ENCODE measurements at places on chromosomes 7 and 10.

DNA sequence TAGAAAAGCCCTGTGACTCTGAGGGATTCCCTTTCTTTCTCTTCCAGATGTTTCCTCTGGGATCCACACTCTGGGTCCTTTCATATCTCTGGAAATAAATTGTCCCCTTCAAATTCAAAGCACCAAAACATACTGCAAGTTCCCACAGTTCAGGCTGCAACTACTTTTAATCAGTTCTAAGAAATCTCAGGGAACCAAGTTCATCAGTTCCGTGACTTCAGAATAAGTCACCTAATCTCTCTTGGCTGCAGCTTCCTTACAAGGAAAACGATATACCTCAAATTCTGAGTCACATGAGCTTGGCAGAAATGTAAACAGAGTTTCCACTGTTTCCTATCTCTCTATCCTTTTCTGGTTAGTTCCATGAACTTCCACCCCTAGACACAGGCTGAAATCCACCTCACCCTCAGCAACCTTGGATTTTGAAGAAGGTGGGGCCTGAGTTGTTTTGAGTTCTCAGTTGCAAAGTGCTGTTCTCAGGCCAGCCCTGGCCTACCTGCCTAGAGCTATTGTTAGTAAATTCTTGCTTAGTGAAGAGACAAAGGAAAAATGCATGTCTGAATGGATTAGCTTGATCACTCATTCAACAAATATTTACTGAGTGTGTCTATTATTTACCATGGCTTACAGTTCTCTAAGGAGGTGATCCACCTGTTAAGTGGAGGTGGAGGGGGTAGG is 59.3 kb upstream of the IL6 start:
- no peak for DNase-seq

- no peak for DNase-seq
Observed at GRCh38 chr10:48332871-48333216, 26.4 kb downstream of the MAPK8 start.

DNA sequence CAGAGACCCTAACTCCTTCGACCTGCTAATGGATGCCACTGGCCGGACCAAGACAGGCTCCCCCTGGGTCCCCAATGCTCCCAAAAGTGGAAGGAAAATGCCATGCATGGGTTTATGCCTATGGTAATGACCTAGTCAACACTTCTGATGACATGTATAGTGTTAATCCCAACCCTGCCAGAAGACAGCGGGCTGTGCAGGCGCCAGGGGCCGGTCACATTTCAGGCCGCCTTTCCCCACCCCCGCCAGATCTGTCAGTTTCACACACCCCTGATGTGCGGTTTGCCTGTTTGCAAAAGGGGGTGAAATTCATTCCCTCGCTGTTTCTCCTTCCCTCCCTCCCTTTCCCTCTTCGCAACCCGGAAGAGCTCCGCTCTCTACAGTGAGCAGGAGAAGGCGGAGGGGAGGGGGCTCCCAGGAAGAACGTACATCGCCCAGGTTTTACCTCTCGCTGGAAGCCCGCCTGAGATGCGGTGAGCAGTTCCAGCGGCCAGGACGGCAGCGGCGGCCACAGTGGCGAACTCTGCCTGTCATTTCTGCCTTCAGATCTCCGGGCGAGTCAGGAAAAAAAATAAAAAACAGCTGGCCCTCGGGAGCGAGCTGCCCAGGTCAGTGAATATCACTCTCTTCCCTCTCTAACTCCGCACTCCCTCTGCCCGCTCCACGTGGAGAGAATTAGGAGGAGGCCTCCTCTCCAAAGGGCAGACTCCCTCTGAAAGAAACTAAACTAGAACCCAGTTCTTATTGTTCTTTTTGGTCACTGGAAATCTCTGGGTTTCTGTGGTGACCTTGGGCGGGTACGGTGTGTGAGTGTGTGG is 9.4 kb upstream of the GATA3 start:
- no peak for DNase-seq

GRCh38 chr10:133264461-133264860 is 12.2 kb downstream of the ADAM8 start:
- DNase-seq: no peak

- DNase-seq: no peak
Observed at GRCh38 chr10:44724415-44725174, 186.5 kb upstream of the TMEM72 start.

DNA sequence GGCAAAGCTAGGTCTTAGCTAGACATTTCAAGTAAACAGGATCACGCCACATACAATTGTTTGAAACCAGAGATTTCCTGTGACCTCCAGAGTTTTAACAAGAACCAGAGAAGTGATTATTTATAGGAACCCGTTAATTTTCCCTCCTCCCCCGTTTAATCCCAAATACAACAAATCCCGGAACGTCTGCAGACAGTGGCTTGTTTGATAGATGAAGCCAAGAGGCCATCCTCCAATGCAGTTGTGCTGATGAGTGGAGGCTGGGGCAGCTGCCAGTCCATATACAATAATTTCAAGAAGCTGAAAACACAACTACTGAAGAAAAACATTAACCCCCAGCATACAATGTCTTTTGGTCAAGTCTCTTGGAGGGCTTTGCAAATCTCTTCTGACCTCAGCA is 971.6 kb upstream of the ZNF722 start:
- no peak for DNase-seq

GRCh38 chr7:149635561-149636329 is 137.6 kb downstream of the ZNF467 start:
- DNase-seq: no peak

DNA sequence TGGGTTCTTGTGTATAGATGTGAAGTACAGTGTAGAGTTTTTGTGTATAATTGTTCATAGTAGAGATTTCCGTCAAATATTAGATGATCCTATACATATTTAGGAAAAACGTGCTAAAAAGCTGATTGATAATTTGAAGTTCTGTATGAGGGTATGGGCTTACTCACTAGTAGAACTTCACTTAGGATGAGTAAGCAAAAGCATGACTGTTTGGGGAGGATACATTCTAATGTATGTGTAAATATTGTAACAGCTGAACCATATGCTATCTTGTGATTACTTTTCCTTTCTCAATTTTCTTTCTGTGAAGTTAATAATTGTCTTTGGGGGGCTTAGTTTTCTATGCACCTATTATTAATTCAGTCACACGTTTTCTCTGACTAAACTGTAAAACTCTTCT is 53.2 kb upstream of the PDK4 start:
- no peak for DNase-seq

DNA sequence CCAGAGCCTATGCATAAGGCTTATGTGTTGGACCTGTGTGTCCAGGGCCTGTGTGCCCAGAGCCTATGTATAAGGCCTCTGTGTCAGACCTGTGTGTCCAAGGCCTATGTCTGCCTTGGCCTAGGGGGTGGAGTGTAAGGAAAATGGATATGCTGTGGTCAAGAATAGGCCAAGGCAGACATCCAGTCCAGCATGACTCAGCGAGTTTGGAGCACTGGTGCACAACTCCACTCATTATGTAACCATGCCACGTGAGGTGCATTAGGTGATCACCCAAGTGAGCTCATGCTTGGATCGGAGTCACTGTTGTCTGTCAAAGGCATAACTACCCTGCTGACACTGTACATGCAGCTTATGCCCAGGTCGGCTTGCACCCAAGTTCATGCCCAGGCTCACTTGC is 238.9 kb downstream of the CACNA2D1 start:
- no peak for DNase-seq

DNA sequence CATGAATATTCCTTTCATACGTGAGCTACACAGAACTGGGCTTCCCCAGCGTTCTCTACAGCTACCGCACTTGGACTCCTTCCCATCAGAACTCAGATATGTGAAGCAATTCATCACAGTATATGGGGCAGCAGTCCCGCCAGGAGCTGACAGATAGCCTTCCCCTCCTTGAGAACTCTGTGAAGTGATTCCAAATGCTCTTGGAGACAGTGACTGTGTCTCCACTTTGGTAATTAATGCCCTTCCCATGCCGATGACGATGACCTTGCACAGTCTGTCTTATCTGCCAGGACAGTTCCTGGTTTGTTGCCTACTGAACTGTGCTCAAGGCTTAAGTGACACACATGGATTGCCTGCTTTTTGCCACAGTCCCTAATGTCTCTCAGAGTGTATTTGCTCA is 75.0 kb upstream of the AFAP1L2 start:
- no peak for DNase-seq

- DNase-seq: peak; percentile 1
Observed at GRCh38 chr7:130669085-130669700, 645 bp upstream of the COPG2 start.

DNA sequence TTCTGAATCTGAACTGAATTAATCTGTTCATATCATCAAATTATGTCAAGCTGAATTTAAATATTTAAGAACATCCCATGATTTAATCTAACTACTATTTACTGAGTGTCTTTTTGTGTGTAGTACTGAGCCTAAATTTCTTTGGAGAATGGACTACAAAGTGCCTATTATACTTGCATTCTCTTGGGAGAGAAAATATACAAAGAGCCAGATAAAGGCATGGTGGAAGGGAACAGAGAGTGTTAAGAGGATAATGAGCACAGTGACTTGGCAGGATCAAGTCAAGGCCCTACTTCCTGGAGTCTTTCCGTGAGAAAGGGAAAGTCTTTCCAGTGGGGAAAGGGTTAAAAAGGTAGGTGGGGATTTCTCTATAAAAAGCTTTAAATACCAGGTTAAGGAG is 15.0 kb downstream of the TNKS2 start:
- no peak for DNase-seq

DNA sequence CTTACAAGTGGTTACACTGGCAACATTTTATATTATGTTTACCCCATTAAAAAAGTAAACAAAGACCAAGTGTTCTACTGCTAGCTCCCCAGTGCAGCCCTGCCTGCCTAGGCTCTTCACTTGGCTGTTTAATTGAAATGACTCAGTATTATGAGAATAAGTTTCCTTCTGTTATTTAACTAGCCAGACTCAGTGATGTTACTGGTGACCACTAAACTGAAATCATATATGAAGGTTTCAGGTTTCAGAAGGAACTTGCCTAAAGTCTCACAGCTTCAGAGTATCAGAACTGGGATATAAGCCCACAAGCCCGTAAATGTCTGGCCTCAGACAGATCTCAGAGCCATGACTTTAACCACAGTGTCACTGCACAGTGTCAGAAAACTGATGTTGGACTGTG is 66.8 kb upstream of the EXOC4 start:
- DNase-seq: no peak

DNA sequence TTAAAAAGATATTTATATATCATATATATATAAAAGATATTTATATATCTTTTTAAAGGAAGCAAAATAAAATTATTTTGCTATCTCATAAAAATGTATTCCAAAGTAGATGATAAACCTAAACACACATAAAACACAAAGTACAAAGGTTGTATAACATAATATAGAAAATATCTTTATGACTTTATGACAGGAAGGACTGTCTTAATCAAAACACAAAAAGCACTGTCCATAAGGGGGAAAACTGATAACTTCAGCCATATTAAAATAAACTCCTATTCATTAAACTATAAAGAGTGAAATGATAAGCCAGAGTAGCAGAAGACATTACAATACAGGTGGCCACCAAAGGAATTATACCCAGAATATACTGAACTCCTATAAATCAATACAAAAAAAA is 34.8 kb downstream of the KDM7A start:
- no peak for DNase-seq

DNA sequence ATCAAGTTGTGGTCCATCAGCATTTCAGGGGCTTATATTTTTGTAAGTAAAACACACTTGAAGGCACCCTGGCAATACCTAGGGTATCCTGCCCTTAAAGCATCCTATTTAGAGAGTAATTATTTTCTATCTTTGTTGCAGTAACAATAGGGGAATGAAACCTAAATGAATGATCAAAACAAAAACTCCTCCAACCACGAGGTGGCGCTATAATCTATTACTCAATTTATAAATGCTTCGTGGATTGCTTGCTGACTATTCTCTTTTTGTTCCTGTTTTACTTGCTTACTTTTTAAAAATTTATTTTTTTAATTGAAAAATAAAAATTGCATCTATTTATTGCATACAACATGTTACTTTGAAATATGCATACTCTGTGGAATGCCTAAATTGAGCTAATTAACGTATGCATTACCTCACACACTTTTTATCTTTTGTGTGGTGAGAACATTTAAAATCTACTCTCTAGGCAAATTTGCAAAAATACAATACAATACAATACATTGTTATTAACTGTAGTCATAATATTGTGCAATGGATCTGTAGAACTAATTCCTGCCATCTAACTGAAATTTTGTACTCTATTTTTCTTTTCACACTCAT is 147.7 kb upstream of the BMPER start:
- peak; percentile 42 for DNase-seq

DNA sequence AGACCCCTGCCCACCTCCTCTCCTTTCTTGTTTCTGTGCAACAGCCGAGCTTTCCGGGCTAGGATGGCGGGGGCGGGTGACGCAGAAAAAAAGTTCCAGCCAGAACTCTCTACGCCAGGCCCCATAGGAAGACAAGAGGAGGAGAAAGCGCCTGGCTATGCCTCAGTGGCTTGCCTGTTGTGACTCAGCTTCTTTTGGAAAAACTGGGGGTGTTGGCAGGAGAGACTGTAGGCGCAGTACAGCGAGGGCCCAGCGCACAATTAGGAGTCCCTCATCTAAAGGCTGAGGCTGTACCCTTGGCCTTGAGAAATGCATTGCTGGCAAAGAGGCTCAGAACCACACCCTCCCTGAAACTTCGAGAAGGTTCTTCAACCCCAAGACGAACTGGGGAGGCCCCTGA is 28.0 kb upstream of the KPNA7 start:
- no peak for DNase-seq

DNA sequence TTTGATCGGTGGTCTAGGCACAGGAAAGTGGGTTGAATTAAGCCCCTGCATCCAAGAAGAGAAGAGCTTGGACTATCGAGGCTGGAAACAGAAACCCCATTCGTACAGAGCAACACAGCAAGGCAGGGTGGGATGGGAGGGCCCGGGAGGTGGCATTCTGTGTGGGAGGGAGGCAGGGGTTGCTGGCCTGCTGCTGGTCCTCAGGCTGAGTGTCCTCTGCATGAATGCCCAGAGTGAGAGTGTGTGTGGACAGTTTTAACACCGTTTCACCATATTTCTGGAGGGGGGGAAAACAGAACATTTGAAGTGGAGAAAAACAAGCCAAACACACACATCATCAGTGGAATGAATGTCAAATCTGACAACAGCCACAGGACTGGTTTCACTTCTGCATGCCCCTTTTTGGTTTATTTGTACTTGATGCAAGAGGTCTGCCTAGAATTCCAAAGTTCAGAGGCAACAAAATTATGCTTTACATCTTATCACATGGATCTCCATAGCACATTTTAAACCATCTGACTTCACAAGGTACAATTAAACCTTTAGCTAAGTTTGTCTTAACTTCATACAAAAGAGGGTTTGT is 11.1 kb upstream of the ENO4 start:
- DNase-seq: no peak

DNA sequence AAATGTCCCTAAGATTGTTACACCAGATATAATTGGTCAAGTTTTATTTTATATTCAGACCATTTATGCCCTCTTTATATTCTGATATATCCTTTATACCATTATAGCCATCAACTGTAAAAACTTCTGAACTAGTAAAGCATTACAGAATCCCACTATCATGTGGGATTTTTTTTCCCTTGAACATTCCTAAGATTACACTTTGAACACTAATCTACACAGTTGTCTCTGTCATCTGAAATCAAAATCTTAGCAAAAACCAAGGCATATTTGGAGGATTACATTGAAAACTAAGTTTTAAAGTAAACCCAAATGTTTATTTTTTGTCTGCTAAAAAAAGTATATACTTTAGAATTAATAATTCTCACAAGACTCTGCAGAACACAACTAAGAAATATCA is 116.2 kb upstream of the GPR22 start:
- DNase-seq: no peak

GRCh38 chr7:121339082-121339481 is 10.3 kb downstream of the WNT16 start:
- no peak for DNase-seq

- no peak for DNase-seq
Observed at GRCh38 chr10:80272793-80273522, 16.5 kb downstream of the MAT1A start.

Measured in KG1 (cell line).